ENCODE measurements at places on chromosomes 11 and 22.

GRCh38 chr11:40397141-40397540, 1062.3 kb downstream of the LRRC4C start:
- DNase-seq = no peak

DNA sequence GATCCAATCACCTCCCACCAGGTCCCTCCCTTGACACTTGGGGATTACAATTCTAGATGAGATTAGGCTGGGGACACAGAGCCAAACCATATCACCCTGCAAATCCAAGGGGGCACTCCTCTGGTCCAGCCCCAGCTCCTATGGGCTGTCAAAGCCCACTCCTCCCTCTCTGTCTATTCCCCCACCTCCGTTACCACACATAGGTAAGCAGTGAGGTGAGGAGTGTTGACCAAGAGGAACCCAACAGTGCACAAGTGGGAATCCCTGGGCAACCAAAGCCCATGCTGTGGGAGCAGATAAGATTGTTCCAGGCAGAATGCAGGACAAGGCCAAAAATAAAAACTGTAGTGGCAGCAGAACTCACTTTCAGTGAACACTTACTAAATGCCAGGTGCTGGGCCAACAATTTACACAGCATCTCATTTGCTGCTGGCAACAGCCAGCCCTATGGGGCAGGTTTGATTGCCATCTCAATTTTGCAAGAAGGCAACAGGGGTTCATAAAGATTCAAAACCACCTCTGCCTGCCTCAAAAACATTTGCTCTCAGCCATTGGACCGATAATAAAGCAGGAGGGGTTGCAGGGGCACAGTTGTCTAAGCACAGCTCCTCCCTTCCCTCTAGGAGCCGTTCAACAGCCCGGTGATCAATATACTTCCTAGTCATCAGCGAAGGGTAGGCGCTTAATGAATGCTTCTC, 8.9 kb downstream of the SDF2L1 start:
- no peak for DNase-seq

DNA sequence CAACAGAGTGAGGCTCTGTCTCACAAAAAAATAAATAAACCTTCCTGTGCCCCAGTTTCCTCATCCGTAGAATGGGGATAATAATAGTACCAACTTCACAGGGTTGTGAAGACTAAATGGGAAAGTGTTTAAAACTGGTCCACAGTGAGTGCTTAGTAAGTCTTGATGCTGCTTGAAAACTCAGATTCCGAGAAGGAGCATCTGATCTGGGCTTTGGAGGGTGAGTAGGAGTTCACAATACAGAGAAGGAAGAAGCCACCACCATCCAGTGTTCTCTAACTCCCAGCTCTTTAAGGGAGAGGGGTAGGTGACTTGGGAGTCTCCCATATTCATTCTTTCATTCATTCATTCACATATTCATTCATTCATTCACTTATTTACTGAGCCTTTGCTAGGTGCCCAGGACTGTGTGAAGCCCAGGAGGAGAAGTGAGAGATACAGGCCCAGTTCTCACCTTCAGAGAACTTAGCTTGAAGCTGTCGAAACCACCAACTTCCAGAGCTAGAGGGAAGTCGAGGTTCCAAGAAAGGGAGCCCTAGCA, 17.7 kb downstream of the CYTH4 start:
- DNase-seq = no peak

GRCh38 chr11:44178381-44178780, 82.9 kb downstream of the EXT2 start:
- DNase-seq = no peak

GRCh38 chr11:24709928-24710565, 213.2 kb downstream of the LUZP2 start:
- no peak for DNase-seq

DNA sequence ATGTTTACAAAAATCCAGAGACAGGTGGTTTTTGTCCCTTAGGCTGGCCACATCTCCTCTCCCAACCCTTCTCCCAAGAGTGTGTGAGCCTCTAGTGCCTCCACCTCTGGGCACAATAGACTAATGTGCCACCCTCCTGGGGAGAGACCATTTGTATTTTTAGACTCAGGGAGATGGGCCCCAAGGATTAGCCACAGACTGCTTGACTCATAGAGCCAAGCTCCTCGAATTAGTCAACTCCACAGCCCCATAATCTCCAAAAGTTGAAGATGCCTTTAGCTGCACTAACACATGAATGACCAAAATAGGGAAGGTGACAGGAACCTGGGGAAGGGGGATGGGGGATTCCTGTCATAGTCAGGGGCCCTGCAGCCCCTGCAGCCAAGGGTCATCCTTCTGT, 53.0 kb upstream of the LRRC32 start:
- DNase-seq = no peak

DNA sequence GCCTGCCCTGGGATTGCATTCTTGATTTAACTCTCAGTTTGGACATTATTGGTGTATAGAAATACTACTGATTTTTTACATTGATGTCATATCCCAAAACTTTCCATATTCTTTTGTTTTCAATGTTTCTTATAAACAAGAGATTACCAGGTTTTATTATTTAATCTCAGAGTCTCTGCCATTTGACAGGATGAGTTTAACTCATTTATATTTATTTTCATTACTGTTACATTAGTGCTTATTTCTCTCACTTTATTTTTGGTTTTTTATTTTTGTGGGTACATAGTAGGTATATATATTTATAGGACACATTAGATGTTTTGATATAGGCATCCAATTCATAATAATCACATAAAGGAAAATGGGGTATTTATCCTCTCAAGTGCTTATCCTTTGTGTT, 9.1 kb upstream of the SCGB1D4 start:
- no peak for DNase-seq

- DNase-seq = no peak
Observed at GRCh38 chr11:12198251-12199222, 88.1 kb downstream of the MICAL2 start.

DNA sequence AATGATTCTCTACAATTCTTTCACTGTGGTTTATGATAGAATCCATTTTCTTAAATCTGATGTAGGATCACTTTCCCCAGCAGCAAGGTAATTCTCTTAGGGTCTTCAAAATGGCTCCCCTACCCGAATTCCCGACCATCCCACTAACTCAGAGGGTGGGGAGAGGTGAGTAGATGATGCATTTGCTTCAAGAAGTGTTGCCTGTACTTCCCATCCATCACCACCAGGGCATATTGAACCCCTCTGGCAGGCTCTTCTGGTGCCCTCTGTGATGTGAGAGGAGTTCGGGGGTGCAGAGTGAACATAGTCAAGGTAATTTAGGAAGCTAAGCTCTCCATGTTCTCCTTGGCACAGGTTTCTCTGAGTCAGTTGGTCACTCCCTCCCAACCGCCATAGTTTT, 52.3 kb downstream of the ZNRF3 start:
- DNase-seq = no peak

DNA sequence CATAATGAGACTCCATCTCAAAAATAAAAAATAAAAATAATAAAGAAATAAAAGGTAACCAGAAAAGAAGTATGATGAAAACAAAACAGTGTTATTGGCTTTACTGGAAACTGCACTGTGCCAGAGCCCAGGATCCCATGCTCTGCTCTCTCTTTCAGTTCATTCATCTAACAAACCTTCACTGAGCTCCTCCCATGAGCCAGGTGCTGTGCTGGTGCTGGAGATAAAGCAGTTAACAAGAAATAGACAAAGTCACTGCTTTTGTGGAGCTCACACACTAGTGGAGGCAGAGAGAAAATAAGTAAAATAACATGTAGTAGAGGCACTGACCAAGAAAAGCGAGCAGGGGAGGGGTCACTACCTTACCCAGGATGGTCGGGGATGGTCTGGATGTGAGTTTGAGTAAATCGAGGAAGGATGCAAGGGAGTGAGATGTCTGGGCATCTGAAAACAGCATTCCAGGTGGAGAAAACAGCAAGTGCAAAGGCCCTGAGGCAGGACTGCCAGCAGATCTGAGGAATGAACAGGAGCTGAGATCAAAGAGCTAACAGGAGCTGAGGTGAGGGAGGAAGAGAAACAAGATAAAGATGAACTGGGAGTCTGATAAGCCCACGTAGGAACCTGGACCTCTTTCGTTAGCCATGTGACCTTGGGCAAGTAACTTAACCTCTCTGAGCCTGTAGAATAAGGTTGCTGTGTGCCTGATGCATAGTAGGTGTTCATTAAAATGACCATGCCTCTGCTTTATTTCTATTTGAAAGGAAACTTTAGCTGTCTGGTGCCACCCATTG, 31.3 kb upstream of the CD82 start:
- DNase-seq = no peak

Data from omental fat pad (tissue), 4 donors.